SJSA1 (cell line): ENCODE measurements at places on chromosomes 12 and 14. TPM values are rescaled to one million over a fixed set of nuclear protein-coding genes. Genes with fewer than 3 reads are reported as not detected.

Gene FIGNL2
- not detected in 2 replicates for total RNA-seq

- no peak for DNase-seq
- H3K36me3 ChIP-seq: peaks cover 29% of the 10 kb centered on the region
- H3K4me3 ChIP-seq: no peak overlapping the region
- H3K27me3 ChIP-seq: no peaks in the 10 kb centered on the region
- H3K27ac ChIP-seq: no peak overlapping the region
These were observed 73.5 kb upstream of the SAV1 start for GRCh38 chr14:50741567-50741966.

- no peaks in the 10 kb centered on the region for H3K36me3 ChIP-seq
- no peak overlapping the region for H3K27ac ChIP-seq
- peaks cover 21% of the 10 kb centered on the region for H3K4me1 ChIP-seq
- peak; percentile 31 for DNase-seq
These were observed 21.3 kb upstream of the HSP90B1 start for GRCh38 chr12:103908877-103909276.

Gene TSPAN8
- not detected in 2 replicates for total RNA-seq

- peaks cover 28% of the 10 kb centered on the region for H3K4me1 ChIP-seq
- no peak overlapping the region for H3K27ac ChIP-seq
- H3K27me3 ChIP-seq: no peaks in the 10 kb centered on the region
- H3K36me3 ChIP-seq: no peaks in the 10 kb centered on the region
These were observed 206.5 kb downstream of the BCAT1 start for GRCh38 chr12:24742378-24742777.

GRCh38 chr12:51932218-51933076 is 19.1 kb upstream of the ACVR1B start:
- H3K4me1 ChIP-seq: no peaks in the 10 kb centered on the region
- H3K4me3 ChIP-seq: no peak overlapping the region
- no peak for DNase-seq
- no peak overlapping the region for H3K27ac ChIP-seq

- no peaks in the 10 kb centered on the region for H3K36me3 ChIP-seq
- H3K4me3 ChIP-seq: no peak overlapping the region
- H3K27ac ChIP-seq: no peak overlapping the region
- no peak for DNase-seq
- peaks cover 29% of the 10 kb centered on the region for H3K27me3 ChIP-seq
These were observed 8.6 kb downstream of the LGR5 start for GRCh38 chr12:71448150-71448581.

Gene DNAAF2
- total RNA-seq: 10.8 and 12.7 TPM in 2 replicates

- no peak for DNase-seq
- no peak overlapping the region for H3K27ac ChIP-seq
- H3K36me3 ChIP-seq: no peaks in the 10 kb centered on the region
- H3K27me3 ChIP-seq: no peaks in the 10 kb centered on the region
These were observed 68.6 kb downstream of the TAOK3 start for GRCh38 chr12:118304093-118304492.

Gene GNPTAB
- total RNA-seq: 14.8 and 15.9 TPM in 2 replicates

- no peaks in the 10 kb centered on the region for H3K27me3 ChIP-seq
- no peaks in the 10 kb centered on the region for H3K36me3 ChIP-seq
- H3K4me3 ChIP-seq: no peak overlapping the region
- H3K4me1 ChIP-seq: peaks cover 41% of the 10 kb centered on the region
- no peak overlapping the region for H3K27ac ChIP-seq
These were observed 106.7 kb downstream of the PPP2R5E start for GRCh38 chr14:63436286-63437098.

DNA sequence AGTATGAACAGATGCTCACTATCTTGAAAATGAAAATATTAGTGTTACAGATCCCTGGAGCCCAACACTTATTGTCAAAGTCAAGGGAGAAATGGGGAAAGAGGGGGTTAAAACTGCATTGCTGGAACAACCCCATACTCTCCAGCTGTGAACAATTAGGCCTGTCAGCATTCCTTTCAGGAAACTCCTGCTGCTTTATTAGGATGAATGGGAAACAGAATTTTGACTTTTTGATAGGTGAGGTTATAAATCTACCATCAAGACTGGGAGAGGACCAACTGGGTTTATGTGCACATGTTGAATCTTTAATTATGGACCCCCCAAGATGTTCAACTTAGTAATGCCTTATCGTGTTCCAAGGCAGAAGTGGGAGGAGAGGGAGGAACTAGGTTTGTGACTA is 85.0 kb downstream of the TMTC1 start:
- H3K4me1 ChIP-seq: no peaks in the 10 kb centered on the region
- no peaks in the 10 kb centered on the region for H3K36me3 ChIP-seq
- DNase-seq: no peak
- no peak overlapping the region for H3K27ac ChIP-seq
